DMS79 (cell line): ENCODE measurements at places on chromosomes 2 and 18.

DNA sequence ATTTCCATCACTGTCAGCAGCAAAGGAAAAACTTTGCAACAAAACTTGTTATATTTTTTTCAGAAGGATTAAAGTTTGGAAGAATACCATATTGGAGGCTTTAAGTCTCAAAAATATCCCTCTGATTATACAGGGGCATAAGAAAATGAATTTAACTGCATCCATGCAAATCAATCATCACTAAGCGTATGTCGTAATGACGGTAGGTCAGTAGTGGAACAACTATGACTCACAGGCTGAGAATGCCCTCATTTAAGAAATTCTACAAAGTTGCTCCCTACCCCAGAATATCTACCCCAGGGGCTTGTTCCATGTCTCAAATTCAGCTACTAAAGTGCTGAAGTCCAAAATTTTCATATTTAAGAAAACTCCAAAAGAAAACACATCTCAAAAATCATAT lies 12.5 kb upstream of the NAB1 start:
- DNase-seq = no peak

- DNase-seq = no peak
Observed at GRCh38 chr2:226792155-226792881, 7.3 kb downstream of the IRS1 start.

GRCh38 chr18:42509750-42510415 lies 554.8 kb downstream of the PIK3C3 start:
- DNase-seq = no peak

DNA sequence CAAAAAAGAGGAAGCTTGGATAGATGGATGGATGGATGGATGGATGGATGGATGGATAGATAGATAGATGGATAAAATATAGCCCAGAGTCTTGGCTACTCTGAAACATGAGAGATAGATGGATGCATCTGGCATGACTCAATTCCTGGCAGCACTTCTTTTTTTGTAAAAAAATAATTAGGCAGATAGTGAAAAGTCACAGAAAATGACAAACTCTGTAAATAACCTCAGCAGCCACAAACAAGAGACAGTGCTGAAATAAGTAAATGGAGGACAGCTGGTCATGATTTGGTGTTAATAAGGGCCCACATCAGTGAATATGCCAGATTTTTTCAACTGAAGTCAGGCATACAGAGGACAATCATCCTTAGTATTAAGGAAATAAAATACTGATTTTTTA lies 585.0 kb upstream of the GCFC2 start:
- no peak for DNase-seq

DNA sequence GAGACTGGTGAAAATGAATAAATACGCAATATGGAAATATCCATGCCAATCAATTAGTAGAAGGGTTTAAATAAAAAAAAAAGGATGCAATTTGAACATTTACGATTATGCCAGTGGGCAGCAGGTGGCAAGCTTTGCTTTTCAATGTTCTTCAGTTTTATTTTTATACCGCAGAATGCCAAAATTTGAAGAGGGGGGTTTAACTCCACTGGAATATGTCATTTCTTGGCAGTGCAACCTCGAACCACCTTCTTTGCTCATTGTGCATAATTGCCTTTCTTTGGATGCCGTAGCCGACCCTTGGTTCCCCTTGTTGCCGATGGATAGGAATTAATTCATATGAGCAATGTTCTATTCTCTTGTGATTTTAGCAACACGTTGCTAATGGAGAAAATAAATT lies 88.0 kb downstream of the LTBP1 start:
- no peak for DNase-seq

GRCh38 chr2:233430081-233430480 lies 75.8 kb downstream of the DGKD start:
- DNase-seq = no peak

DNA sequence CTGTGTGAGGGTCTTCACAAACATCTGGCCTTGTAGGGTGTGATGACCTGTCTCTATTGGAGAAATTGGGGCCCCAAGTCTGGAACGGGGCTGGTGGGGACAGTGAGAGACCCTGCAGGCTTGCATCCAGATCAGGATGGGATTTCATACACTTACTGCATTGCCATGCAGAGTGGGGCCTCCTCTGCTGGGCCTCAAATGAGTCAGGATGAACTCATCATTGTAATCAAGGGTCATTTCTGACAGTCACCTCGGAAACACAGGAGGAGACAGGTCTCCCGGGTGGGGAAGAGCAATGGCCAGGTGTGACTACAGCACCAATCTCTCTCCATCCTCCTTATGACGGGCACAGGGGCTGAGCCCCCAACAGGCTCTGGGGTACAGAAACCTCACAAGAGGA lies 48.1 kb upstream of the GALR1 start:
- no peak for DNase-seq

DNA sequence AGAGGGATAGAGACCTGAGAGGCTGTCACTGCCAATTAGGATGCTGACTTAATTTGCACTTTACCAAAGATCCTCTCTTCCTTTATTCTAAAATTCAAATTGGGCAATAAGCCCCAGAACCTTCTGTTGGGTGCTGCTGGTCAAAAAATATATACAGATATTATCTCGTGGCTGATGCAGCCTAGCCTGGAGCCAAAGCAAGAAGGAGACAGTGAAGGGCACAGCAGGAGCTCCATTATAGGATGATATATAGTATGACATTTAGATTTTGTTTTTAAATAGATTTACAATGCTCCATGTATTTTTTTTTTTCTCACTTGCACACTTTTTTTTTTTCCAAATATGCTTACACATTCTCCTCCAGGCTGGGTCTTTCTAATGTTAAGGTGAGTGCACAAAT lies 579.3 kb downstream of the PIK3C3 start:
- no peak for DNase-seq

DNA sequence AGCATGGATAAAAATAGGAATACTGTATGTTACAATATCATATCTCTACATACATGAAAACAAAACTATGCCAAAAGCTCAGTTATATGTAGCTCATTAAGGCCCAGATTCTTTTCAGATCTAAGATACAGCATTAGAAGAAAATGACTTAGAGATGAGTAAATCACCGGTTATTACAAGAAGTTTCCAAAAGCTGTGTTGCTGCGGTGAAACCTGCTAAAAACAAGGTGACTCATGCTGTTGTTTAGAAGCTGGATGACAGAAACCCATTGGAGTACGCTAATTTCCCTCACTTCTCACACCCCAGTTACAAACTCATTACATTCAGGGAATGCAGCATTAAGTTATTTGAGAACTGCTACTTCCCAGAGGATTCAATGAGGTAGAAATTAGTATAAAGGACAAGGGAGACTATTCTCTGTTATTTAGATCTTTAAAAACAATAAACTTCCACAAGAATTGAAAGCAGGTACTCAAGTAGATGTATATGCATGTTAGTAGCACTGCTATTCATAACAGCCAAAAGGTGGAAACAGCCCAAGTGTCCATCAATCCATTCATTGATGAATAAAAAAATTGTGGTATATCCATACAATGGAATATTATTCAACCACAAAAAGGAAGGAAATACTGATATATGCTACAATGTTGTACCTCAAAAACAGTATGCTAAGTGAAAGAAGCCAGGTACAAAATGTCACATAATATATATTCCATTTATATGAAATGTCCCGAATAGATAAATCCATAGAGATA lies 32.6 kb downstream of the RBKS start:
- DNase-seq = no peak

GRCh38 chr18:36464126-36464651 lies 166.7 kb downstream of the FHOD3 start:
- DNase-seq = no peak

- DNase-seq = no peak
Observed at GRCh38 chr2:37656512-37657423, 14.7 kb downstream of the CDC42EP3 start.

DNA sequence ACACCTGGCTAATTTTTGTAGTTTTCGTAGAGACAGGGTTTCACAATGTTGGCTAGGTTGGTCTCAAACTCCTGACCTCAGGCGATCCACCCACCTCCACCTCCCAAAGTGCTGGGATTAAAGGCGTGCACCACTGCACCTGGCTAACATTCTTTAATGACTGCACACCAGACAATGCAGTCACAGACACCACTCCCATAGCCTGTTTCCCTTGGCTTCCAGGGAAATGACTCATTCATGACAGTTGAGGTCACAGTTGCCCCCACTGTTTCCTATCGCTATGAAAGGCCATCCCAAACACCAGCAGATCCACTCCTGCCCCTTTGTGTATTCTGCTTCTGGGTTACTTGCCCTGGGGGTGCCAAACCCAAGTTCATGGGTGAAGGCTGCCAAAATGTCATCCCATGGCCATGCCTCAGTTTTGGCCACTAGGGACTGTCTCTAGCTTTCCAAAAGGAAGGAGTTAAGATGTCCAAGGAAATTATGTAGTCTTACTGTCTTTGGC lies 8.7 kb downstream of the CHMP1B start:
- no peak for DNase-seq

- no peak for DNase-seq
Observed at GRCh38 chr2:42168459-42169099, 574 bp upstream of the EML4 start.

- DNase-seq = no peak
Observed at GRCh38 chr18:31232013-31232412, 69.4 kb upstream of the DSC1 start.

DNA sequence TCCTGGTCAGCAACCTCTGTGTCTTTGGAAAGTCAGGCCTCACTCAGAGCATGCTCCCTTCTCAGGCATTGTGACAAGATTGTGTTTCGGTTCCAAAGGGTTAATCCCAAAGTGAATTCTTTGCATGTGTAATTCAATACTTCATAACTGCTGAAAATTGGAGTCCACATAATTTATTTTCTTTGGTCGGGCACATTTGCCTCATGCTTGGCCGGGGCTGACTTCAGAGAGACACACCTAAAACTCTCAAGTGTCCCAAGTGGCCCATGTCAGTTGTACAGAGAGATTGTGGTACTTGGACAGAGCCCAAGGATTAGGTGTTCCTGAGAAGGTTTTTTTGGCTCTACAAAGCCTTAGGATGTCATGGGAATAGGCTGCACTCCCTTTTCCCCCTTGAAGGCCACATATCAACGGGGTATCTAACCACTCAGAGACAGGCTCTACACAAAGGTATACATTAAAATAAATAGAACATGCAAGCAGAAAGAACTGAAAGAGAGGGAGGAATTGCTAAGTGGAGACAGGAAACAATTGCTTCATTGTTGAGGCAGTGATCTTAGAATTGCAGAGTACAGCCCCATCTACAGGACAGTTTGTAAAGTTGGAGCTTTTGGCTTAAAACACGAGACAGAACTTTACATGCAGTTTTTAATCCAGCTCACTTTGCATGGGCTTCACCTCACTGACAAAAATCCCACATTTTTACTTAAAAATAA lies 1232.3 kb upstream of the ZEB2 start:
- DNase-seq = peak; percentile 63

DNA sequence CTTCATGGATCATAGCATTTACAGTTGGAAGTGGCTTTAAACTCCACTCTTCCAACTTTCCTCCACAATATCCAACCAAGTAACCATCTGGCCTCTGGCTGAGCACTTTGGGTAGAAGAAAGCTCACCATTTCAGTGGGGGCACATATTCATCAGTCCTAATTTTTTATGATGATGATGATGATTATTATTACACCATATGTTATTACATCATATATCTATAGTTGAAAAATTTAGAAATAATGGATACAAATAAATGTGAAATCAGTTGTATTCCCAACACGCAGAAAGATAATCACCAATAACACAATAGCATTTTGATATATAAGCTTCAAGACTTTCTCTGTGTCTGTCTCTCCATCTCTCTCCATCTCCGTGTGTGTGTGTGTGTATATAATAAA lies 26.6 kb upstream of the ZCCHC2 start:
- no peak for DNase-seq

DNA sequence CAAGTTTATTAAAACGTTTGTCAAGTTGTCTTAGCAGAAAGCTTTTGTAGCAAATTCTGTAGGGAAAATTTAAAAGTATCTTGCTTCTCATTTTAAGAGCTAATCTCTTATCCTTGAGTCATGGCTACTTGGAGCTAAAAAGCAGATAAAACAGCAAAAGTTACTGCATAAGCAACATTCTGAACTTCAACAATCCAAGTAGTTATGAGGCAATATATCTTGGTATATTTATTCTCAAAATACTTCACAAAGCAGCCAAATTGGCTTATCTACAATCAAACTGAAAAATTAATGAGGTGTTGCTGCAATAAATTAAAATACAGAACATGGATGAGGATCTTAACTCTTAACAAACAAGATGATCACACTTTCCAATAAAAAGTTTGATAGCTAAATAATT lies 306.5 kb downstream of the PIEZO2 start:
- DNase-seq = no peak

DNA sequence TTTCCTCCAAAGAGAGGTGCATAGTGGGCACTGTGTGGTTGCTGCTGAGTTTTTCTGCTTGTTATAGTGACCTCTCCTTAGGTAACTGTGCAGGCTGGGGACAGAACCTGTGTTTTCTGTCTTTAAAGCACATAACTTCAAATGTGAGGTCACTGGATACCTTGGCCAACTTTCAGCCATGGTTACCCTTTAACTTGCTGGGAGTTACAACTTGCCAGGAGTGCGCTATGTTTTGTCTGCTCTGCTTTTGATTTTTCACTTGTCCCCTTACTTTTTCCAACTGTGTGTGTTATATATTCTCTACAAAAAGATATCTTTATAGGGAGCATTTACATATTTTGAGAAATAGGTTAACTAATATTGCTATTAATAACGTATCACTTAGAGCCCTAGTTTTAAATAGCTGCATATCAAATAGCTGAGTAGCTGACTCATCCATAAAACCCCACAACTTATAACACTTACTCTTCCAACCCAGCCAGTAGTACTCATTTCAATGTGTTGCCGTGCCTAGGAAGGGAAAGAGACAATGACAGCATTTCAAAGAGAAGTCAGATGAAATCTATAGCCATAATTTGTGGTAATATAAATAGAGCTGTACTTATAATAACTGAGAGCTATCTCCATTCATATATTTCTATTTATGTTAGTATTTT lies 51.6 kb downstream of the DPP4 start:
- no peak for DNase-seq

DNA sequence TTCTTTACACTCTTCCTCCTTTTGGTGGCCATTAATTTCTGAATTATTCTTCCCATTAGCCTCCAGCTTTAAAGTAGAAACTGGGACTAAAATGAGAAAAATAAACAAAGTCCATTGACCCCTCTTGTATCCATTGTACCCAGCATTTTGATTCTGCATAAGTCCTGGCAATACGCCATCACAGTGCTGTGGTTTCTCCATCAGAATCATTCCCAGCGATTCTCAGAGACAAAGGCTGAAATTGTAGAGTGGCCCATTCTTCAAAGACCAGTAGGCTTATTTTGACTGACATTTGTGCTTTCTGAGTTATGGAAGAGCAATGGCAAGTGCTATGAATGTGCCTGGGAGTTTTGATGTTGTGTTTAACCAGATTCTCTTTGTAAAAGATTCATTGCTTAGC lies 199.3 kb upstream of the GALNT5 start:
- no peak for DNase-seq
